ENCODE measurements at places on chromosomes 4 and X.

DNA sequence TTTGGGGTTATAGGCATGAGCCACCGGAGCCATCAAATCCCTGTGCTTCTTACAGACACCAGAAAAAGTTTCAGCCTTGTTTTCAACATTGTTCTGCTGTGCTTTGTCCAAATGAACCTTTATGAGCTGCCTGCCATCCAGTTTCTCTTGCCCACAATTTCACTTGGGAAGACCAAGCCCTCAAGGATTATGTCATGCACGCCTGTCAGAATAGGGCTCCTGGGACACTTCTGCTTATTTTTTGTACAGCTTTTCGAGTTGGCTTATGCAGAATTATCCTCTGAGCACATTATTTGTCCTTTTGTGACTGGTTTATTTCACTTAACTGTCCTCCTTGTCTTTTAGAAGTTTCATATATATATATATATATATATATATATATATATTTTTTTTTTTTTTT is 16.2 kb downstream of the UBE2K start:
- DNase-seq, result no peak

- peak; percentile 1 for DNase-seq
These were observed 89.8 kb downstream of the PDGFRA start for GRCh38 chr4:54318904-54319303.

GRCh38 chrX:1246816-1247215 is 21.8 kb upstream of the CSF2RA start:
- DNase-seq, result peak; percentile 13

GRCh38 chr4:78293821-78294301 is 236.7 kb downstream of the FRAS1 start:
- DNase-seq, result no peak

GRCh38 chrX:50456712-50457484 is 13.7 kb downstream of the DGKK start:
- DNase-seq, result no peak

GRCh38 chrX:16125520-16126149 is 2.3 kb downstream of the GRPR start:
- DNase-seq, result no peak

GRCh38 chr4:1002131-1002630 is 9.0 kb upstream of the SLC26A1 start:
- no peak for DNase-seq

DNA sequence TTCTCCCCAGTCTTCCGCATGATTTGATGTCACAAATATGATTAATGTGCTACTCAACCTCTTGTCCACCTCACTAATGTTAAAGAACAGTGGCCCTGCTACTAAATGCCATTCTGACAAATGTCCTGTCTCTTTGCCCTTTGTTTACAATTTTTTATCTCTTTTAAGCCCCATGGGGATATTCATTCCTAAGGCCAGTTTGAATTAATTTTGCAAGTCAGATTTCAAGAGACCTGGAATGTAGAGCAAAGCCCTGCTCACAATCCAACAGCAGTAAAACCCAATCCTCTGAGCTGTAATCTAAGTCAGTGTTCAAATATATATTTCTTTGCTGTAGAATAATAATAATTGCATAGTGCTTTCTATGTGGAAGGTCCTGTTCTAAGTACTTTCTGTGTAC is 81.2 kb downstream of the LDB2 start:
- DNase-seq, result no peak

GRCh38 chr4:189912170-189912569 is 28.5 kb upstream of the FRG1 start:
- DNase-seq, result no peak

- no peak for DNase-seq
These were observed 224.5 kb upstream of the CENPE start for GRCh38 chr4:103422467-103423219.

- DNase-seq, result peak; percentile 79
These were observed 15.6 kb upstream of the TAB3 start for GRCh38 chrX:30904632-30905031.

- DNase-seq, result no peak
These were observed 159.8 kb downstream of the DHRSX start for GRCh38 chrX:2340991-2341390.

- DNase-seq, result no peak
These were observed 649.6 kb upstream of the DIPK2B start for GRCh38 chrX:45850197-45850774.

- no peak for DNase-seq
These were observed 40.5 kb upstream of the GPR78 start for GRCh38 chr4:8539661-8540060.

- DNase-seq, result no peak
These were observed 5.9 kb upstream of the FAM184B start for GRCh38 chr4:17787315-17787714.

- DNase-seq, result no peak
These were observed 70.6 kb downstream of the AR start for GRCh38 chrX:67614423-67614822.

DNA sequence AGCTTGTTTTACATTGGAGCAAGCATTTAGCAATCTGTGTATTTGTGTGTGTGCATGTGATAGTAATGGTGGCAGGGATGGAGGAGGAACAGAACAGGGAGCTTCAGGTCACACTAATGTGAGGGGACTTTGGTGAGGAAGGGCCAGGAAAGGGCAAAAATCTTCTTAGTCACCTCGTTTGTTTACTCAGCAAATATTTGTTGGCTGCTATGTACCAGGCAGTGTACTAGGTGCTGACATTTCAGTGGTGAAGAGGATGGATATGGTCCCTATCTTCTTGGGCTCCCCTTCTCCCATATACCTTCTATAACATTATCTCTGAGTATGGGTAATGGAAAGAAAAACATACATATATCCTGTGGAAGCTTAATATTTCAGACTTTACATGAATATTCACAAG is 48.5 kb upstream of the HDAC8 start:
- no peak for DNase-seq

DNA sequence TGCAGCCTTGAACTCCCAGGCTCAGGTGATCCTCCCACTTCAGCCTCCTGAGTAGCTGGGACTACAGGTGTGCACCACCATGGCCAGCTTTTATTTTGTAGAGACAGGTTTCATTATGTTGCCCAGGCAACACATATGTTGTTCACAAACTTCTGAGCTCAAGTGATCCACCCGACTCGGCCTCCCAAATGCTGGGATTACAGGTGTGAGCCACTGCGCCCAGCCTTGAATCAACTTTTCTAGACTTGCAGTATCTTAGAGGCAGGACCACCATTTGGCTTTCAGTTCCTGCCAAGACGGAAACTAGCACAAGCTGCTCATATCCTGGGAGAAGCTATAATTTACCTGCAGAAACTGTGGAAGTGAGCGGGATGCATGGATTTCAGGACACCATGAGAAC is 19.9 kb downstream of the NAT8L start:
- DNase-seq, result no peak

GRCh38 chr4:158018221-158018830 is 154.5 kb downstream of the GASK1B start:
- no peak for DNase-seq

All from NCI-H2171 treated with DMSO at 0.1 percent for 48 hours (cell line).